ENCODE measurements at places on chromosomes 16 and 17. TPM values are rescaled to one million over a fixed set of nuclear protein-coding genes. Genes with fewer than 3 reads are reported as not detected.

Gene MED31
- total RNA-seq: 16.9 TPM

Gene HNF1B
- total RNA-seq: 0.74 TPM

Gene PDILT
- total RNA-seq: not detected

Gene DLX4
- not detected for total RNA-seq

Gene ALOX12
- total RNA-seq: not detected

Gene SLFN11
- total RNA-seq: 47.3 TPM

Gene DOC2B
- 5.1 TPM for total RNA-seq

Gene HP
- total RNA-seq: 0.95 TPM

Gene DNAH17
- total RNA-seq: 0.05 TPM

Gene HBZ
- 0.85 TPM for total RNA-seq

Gene PIEZO1
- total RNA-seq: 62.0 TPM

Gene RUNDC3A
- total RNA-seq: 2.0 TPM

Gene NOD2
- 1.5 TPM for total RNA-seq

Gene ITGAD
- total RNA-seq: 0.21 TPM

Gene KRTAP4-11
- total RNA-seq: not detected

Gene SSTR5
- 0.32 TPM for total RNA-seq

Data from urinary bladder (tissue), 4 donors.